ENCODE measurements at places on chromosomes 12 and 14.
A peak's percentile ranks its signal among the peaks of the same experiment; 100 is the strongest.

DNA sequence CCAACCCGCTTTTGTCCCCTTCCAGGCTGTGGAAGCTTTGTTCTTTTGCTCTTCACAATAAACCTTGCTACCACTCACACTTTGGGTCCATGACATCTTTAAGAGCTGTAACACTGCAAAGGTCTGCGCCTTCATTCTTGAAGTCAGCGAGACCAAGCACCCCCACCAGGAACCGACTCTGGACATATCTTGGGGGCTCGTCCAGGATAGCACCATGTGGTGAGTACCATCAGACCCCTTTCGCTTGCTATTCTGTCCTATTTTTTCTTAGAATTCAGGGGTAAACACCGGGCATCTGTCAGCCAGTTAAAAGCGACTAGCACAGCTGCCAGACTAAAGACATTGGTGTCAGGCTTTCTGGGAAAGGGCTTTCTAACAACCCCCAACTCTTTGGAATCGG, 137.6 kb upstream of the PPFIA2 start:
- no peak for DNase-seq

DNA sequence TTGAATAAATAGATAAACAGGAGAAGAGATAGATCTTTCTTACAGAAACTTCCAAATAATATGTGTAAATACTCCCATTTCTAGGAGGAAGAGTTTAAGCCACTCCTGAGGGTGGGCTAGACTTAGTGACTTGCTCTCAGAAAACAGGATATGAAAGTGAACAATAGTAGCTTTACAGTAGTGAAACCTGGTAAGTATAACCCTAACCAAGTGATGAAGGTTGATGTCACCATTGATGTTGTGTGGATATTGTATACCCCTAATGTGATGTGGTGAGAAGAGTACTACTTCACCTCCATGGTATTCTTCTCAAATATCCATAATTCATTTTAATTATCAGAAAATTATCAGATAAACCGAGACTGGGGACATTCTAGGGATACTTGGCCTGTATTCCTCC, 20.9 kb downstream of the AKAP6 start:
- DNase-seq = no peak

GRCh38 chr12:111773801-111774551, 7.2 kb downstream of the ALDH2 start:
- DNase-seq = peak; percentile 28

DNA sequence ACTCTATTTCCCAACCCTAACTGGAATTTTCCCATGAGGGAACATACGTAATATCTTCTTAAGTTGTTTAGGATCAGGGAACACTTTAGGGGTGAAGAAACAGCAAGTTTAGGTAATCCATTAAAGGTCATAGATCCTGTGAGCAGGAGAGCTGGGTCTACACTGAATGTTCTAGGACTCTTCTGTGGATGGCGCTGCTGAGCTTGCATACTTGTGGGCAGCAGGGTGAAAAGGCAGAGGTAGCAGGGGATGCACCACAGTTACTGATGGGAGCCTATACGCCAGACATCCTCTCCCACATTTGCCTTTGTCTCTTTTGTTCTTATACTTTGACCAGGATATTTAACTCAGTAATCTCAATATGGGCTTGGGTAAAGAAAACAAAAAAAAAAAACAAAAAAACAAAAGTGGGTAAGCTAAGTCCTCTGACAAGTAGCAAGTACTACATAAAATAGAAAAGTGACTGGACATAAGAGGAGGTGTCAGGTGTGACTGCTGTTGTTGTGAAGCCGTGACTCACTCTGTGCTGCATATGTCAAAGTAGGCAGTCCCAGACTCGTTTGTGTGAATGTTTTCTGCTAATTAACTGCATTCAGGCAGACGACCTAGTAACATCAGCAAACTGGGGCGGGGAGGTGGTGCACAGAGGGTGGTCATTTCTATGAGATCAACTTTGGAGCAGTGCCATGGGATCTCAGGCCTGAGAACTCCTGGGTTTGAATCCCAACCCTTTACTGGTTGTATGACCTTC, 31.6 kb downstream of the NEUROD4 start:
- DNase-seq = no peak

DNA sequence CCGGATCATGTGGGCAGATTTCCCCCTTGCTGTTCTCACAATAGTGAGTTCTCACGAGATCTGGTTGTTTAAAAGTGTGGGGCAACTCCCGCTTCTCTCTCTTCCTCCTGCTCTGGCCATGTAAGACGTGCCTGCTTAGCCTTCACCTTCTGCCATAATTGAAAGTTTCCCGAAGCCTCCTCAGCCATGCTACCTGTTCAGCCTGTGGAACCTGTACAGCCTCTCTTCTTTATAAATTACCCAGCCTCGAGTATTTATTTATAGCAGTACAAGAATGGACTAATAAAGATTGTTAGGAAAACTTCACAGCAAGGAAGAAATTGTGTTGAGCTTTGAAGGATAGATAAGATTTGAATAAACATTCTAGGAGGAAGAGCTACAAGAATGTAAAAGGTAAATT, 52.1 kb downstream of the KDM5A start:
- DNase-seq = no peak

DNA sequence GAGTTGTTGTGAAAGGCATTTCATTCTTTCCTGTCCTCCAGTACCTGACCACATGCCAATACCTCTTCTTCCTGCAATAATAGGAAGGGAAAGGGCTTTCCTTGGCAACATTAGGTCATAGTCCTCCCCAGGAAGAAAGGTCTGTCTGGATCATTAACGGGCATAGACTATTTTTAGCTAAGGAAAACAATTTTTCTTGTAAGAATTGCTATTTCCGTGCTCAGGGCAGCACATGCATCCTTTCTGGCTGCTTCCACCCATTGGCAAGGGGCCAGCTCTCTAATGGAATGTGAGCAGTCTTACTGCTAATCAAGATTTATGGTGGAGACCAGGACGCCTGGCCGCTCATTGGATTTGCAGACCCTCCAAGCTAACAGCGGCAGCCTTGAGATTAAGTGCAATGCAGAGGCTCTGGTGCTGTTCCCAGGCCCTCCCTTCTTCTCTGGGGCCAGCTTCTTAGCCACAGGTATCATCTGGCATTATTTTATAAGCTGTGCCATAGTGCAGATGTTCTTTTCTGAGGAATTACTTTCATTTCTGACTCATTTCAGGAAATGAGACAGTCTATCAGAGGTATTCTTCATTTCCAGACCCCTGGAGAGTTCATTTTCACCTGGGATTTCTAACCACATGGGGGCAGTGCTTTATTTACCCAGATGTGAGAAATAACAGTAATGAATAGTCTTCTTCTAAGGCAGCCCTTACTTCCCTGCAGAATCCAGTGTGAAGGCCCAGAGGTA, 52.9 kb downstream of the ANO6 start:
- DNase-seq = no peak
